Placental pericyte (primary cell): ENCODE measurements at places on chromosomes 13 and 19. TPM values are rescaled to one million over a fixed set of nuclear protein-coding genes. Genes with fewer than 3 reads are reported as not detected.

Gene ERICH6B
- total RNA-seq: not detected in 2 replicates

Gene CYP4F2
- total RNA-seq: not detected in 2 replicates

Gene GYS1
- 29.8 and 59.4 TPM in 2 replicates for total RNA-seq

Gene FAM216B
- not detected in 2 replicates for total RNA-seq

Gene HSH2D
- total RNA-seq: not detected in 2 replicates

Gene SPIB
- 0.29 TPM in 1 of 2 replicates, not detected in the other for total RNA-seq

Gene C3
- total RNA-seq: 33.9 and 203 TPM in 2 replicates

Gene ZNF208
- not detected in 2 replicates for total RNA-seq

Gene PRR36
- total RNA-seq: not detected in 2 replicates

Gene TJP3
- not detected in 2 replicates for total RNA-seq

Gene CEACAM8
- total RNA-seq: not detected in 2 replicates

Gene CDX2
- not detected in 2 replicates for total RNA-seq

Gene NLRP8
- not detected in 2 replicates for total RNA-seq

Gene SWSAP1
- 0.72 and 1.1 TPM in 2 replicates for total RNA-seq

Gene ZSCAN18
- 19.3 and 29.3 TPM in 2 replicates for total RNA-seq

Gene ZNF112
- total RNA-seq: 3.7 and 5.7 TPM in 2 replicates
